ENCODE measurements at places on chromosomes 11 and 22. TPM values are rescaled to one million over a fixed set of nuclear protein-coding genes. Genes with fewer than 3 reads are reported as not detected.
A peak's percentile ranks its signal among the peaks of the same experiment; 100 is the strongest.

GRCh38 chr11:115871161-115871760, 367.0 kb upstream of the CADM1 start:
- no peak for DNase-seq

GRCh38 chr22:24134090-24134846, 47.0 kb upstream of the SUSD2 start:
- DNase-seq: no peak

DNA sequence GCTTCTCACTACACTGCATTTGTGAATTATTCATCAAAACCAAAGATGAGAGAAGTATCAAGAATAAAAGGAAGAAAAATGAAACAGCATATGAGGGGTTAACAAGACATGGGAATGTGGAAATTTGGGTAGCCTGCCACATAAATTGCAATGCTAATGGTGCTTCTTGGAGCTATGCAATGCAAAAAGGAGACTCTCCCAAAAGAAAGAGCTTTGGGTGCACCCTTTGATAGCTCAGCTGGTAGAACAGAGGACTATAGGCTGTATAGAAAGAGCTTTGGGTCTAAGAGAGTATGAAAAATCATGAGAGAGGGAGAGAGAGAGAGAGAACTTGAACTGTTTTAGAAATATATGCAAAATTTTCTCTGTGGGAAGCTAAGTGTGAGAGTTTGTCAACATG, 26.3 kb downstream of the SPA17 start:
- DNase-seq: no peak

DNA sequence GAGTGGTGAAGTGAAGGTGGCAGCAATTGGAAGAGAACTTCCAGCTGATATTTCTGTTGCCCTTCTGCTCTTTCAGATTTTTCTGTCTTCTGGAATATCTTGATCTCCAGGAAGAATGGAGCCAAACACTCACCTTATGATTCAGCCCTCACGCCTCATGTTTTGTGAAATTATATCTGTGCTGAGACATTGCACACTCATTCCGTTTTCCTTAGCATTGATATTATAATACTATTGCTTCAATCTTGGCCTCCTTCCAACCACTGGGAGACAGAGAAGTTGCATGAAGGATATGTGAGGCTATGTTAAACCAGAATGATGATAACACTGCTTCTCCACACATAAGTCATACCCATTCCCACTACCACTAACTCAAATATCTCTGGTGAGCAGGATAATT, 177.9 kb downstream of the ETS1 start:
- no peak for DNase-seq

DNA sequence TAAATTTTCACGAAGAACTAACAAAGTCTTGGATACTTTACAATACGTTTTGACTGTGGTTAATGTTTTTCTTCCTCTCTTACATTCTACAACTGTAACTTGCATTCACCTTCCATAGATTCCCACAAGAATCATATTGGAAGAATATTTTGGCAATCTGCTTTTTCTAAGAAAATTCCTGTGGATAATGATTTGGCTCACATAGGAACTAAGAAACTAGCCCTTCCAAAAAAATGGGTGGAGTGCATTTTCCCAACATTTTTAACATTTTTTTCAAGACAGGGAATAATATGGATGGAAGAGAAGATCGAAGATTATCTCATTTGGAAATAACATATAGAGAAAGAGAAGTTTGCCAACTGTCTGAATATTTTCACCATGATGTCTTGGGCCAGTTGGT, 256.9 kb upstream of the POU2AF2 start:
- DNase-seq: no peak

- DNase-seq: peak; percentile 35
Observed at GRCh38 chr11:88337987-88338668, 592 bp upstream of the CTSC start.

MN1 gene
- polyA plus RNA-seq: 0.11 TPM

DNA sequence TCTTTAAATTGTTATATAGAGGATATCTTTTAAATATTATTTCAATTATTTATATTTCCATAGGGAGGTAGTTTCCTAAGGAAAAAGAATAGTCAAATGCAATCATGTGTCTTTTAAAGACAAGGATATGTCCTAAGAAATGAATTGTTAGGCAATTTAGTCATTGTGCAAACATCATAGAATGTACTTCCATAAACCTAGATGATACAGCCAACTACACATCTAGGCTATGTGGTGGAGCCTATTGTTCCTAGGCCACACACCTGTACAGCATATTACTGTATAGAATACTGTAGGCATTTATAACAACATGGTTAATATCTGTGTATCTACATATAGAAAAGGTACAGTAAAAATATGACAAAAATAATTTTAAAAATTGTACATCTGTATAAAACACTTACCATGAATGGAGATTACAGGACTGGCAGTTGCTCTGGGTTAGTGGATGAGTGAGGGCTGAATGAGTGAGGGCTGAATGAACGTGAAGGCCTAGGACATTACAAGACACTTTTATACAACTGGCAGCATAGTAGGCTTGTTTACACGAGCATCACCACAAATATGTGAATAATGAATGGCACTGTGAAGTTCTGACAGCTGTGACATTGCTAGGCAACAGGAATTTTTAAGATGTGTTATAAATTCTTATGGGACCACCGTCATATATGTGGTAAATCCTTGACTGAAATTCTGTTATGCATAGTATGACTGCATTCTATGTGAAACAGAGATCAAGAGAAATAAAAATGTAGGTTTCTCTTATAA, 1879.0 kb upstream of the RAG2 start:
- DNase-seq: no peak

DNA sequence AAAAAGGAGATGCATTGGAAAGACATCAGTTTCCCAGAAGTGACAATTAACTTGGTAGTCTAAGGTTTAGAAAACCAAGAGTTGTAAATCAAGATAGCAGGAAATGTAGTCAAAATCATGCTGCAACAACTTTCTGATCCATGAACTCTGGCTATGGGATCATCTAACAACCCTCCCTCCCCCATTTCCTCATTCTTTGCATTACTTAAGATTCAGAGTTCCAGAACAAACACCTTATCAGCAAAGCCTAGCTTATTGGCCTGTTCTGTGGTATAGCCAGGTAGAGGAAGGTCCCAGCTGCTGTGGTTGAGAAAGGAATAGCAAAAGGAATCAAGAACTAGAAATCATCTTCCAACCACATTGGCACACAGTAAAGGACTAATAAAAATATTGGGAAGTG, 651.1 kb downstream of the METTL15 start:
- DNase-seq: no peak

- DNase-seq: no peak
Observed at GRCh38 chr11:68843703-68844312, 2.1 kb upstream of the CPT1A start.

TRPM5 gene
- not detected for polyA plus RNA-seq

GRCh38 chr22:23042179-23042578, 28.1 kb upstream of the GNAZ start:
- DNase-seq: no peak

DNA sequence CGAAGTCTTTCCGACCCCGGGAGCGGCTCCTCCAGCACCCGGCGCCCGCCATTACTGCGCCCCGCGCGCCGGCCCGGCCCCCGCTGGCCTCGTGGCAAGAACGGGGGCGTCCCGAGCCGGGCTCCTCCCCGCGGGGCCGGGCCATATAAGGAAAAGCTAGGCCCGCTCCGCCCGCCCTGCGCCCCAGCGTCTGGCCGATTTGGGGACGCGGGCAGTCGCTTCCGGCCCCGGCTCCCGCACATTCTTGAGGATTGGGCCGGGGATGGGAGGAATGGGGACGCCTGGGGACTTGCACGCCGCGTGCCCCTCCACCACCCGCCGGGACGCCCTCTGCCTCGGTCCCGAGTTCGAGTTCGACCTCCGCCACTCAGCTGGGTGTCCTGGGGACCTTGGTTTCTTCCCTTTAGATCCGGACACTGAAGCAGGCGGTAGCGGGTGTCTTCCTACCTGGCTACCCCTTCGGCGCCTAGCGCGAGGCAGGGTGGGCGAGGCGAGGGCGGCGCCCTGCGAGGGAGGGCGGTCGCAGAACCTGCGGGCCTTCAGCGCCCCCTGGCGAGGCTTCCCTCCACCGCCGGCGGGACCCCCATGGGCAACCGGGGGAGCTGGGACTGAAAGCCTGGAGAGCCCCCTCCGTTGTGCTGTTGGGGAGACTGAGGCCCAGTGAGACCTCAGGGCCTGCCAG, 3.8 kb downstream of the SMTN start:
- DNase-seq: peak; percentile 96

GRCh38 chr22:48919187-48919590, 908.5 kb downstream of the BRD1 start:
- no peak for DNase-seq

- no peak for DNase-seq
Observed at GRCh38 chr11:72026090-72026489, 27.4 kb downstream of the IL18BP start.

GSTT2B gene
- polyA plus RNA-seq: 32.2 TPM

SVIP gene
- 6.2 TPM for polyA plus RNA-seq

DNA sequence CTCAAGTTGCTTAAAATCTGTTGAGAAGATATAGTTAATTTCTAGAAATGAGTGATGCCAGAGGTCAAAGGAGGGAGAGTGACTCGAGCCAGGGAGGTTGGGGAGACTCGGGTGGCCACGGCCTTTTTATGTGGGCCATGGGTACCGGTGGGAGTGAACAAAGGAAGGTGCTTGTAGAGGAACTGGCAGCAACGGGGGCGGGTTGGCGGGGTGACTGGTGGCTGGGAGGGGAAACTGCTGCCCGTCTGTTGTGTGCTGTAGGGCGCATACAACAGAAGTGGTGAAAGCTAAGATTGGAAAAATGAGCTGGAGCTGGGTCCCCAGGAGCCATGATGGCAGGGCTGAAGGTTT, 5.4 kb downstream of the DAGLA start:
- DNase-seq: no peak

- DNase-seq: no peak
Observed at GRCh38 chr11:133382131-133382812, 150.0 kb downstream of the OPCML start.

DNA sequence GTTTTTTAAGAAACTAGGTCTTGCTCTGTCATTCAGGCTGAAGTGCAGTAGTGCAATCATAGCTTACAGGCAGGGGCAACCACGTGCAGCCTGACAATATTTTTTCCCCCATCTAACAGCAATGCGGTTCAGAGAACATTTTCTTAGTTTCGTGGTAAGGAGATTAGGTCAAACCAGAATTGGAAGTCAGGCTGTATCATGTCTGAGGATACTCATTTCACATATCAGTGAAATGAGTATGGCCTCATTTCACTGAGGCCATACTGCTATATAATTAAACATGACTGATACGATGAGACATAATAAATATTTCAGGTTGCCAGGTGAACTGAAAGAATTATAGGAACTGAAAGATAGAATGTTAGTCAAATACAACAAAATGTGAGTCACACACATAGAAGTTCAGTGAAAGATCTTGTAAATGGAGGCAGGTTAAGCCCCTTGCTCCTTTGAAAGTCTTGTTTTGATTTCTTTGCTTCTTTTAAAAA, 32.5 kb upstream of the IZUMO1R start:
- no peak for DNase-seq

DNA sequence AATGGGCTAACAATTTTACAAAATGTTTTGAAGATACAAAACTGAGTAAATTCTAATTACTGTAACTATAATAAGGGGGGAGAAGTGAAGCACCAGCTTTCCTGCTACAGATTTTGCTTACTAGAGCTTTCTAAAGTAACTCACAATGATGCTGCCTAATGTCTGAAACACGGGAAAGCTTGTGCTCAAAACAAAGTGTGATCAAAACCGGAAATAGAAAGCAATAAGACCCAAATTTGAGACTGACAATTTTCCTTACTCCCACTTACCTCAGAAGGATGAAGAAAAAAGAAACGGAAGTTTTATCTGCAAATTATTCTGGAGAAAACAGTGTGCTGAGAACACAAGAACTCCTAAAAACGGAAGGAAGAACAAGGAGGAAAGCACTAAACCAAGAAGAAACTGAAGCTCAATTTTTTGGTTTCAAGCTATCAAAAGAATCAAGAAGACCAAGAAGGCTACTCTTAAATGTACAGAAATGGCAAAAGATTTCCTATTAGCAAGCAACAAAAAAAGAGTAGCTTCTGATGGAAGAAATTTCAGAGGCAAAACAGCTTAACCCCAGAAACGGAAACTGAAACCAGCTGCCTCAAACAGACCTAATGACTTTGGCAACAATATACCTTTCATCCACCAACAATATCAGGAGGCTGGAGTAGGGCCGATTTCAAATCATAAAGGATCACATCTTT, 33.4 kb downstream of the AMBRA1 start:
- no peak for DNase-seq
